Stimulated activated CD8-positive, alpha-beta memory T cell treated with anti-CD3 and anti-CD28 coated beads, Interleukin-4, amount 100 ng/mL, for 4 hours (primary cell): ENCODE measurements at places on chromosomes 4 and X.

- DNase-seq, result no peak
These were observed 47.8 kb downstream of the SLC9A7 start for GRCh38 chrX:46710927-46711623.

DNA sequence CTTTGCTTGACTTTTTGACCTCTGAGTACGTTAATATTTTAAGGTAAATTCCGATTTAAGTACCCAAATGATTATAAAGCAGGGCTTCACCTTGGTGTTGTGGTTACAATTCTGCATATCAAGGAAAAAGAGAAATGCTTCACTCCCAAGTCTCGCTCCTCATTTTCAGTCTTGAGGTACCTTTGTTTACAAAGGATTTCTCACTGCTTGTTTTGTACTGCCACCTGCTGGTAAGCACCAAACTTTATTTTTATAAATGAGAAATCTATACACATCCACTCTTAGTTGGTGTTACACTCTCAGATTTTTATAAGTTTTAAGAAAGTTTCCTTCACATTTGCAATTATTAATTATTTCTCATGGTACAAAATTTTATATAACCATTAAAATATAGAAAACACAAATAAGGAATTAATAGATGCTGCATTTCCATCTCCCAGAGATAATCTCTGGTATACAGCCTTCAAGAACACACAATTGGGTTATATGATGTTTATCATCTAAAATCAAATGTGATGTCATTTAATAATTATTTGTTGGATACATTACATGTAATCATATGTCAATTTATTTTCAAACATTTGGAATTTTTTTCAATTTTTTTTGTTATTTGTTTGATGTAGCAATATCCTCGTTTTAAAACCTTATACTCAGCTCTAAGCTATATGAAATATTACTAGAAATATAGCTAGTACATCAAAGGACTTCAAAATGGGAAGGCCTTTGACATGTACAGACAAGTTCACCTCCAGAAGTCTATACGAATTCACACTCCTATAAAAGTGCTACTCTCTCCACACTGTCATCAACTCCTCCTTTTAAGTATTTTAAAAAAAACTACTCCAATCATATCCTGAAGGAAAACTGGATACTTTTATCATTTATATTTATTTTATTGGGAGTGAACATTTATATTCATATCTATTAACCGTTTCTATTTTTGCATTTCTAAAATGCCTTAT lies 179.9 kb downstream of the KCNIP4 start:
- DNase-seq, result no peak

GRCh38 chrX:135740681-135741149 lies 27.3 kb downstream of the CT45A1 start:
- DNase-seq, result no peak

- no peak for DNase-seq
These were observed 108.4 kb upstream of the DIPK2B start for GRCh38 chrX:45309096-45309495.

DNA sequence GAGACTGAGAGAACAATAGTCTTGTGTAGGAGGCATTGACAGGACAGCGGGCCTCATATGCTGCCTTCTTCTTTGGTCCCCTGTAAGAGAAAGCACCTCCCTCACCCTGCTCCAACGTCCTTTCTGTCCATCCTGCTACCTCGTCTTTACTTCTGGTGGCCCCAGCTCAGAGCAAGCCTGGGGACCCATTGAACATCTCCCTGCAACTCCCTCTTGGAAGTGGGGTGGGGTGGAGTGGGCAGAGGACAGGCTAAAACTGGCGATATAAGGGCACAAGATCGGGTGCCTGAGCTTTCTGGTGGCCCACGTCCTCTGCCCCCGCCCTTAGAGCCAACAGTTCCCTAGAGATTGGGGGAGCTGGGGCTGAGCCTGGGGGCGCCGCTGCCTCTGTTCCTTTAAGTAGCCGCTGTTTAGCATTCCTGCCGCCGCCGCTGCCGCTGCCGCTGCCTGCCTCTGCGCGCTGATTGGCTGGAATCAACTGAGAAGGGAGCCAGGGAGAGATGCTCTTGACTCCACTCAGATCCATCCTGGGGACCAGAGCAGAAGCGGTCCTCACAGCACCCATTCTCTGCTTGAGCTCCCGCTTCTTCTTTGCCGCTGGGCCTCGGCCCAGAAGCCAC lies at the start of gene DLG3:
Gene DLG3 (plus strand): TSS at position 510 of the 620 bp plus-strand sequence. CDS start 367 bp downstream, outside the sequence.
- no peak for DNase-seq

- no peak for DNase-seq
These were observed 228.1 kb downstream of the CBR4 start for GRCh38 chr4:168781926-168782325.

DNA sequence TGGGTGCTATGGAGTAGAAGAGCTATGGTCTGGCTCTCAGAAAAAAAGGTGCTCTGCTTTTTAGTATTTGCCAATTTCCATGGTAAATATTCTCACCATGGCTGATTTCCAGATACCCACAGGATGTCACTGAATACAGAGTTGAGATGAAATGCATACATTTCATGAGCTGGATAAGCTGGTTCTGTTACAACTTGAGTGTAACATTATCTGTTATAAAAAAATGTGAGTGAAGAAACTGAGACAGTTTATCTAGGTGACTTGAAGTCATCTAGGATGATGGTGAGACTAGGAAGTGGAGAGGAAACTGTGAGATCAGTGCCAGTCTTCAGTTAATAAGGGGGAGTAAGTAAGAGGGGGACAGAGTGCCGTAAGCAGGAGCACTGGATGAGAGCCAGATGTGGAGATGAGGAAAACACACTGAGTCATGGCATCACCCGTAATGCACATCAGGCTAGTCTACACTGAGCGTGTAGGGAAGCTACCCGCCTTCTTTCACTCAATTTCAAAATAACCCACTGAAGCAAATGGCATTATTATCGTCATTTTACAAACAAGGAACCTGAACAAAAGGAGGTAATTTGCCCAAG lies 5.0 kb downstream of the HPSE start:
- no peak for DNase-seq

DNA sequence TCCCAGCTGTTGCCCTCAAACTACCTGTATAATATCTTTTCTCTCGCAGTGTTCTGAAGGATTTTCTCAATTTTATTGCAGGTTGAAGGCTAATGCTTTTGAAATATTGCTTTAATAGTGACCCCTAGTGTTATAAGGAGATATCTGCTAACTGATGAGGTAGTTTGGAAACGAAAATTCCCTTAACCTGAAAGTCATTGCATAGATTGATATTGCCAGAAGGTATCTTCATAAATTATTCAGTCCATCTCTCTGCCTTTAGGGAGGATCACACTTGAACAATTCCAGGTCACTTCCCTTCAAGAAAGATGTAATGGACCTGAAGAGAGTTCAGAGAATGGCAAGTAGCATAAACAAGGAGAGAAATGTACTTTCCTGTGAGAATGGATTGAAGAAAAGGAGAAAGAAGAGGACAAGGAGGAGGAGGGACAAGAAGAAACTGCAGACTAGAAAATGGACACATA lies 44.1 kb downstream of the TIGD4 start:
- DNase-seq, result no peak

GRCh38 chrX:71514367-71515037 lies 18.4 kb upstream of the OGT start:
- no peak for DNase-seq

- no peak for DNase-seq
These were observed 104.6 kb upstream of the LRPAP1 start for GRCh38 chr4:3636646-3637320.

DNA sequence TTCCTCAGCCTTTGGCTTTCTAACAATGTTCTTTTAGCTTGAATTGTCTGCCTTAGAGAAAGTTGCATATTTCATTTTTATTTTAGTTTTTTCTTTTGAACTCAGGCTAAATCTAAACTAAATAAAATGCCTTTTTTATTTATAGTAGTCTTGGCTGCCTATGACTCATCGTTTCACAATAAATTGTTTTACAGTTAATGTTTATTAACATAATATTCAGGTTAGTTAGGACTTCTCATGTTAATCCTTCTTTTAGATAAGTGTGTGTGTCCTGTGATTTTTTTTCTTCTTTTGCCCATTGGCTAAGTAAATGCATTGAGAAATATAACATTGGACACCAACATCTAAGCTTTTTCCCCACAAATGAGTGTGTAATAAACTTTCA lies 1.6 kb downstream of the RP2 start:
- DNase-seq, result no peak

- no peak for DNase-seq
These were observed 62.4 kb upstream of the UGT2B15 start for GRCh38 chr4:68732653-68733466.

DNA sequence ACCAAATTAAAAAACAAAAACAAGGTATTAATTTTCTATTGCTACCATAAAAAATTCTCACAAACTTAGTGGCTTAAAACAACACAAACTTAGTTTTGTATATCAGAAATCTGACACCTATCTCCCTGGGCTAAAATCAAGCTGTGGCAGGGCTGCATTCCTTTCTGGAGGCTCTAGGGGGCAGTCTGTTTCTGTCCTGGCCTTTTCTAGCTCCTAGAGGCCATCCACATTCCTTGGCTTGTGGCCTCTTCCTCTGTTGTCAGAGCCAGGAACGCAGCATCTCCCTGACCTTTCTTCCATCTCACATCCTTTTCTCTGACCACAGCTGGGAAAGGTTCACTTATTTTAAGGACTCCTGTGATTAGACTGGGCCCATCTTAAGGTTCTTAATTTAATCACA lies 38.9 kb upstream of the TLR2 start:
- no peak for DNase-seq

DNA sequence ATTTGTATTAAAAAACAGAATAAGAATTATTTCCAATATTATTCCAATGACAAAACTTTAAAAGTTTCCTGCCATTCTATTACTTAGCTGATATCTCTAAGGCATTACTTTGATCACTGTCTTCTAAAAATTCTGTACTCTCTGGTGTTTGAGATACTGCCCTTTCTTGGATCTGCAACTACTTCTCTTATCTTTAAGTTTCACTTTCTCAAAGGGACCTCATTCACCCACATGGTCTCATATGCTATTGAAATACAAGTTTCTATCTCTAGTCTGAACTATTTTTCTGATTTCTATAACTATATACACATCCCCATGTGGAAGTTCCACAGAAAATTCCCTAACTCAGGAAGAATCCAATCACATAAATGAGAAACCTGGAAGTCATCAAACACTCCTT lies 22.2 kb downstream of the TMPRSS11E start:
- DNase-seq, result no peak
